Activated CD8-positive, alpha-beta T cell treated with anti-CD3 and anti-CD28 coated beads for 36 hours (primary cell): ENCODE measurements at places on chromosomes 13 and 19.

DNA sequence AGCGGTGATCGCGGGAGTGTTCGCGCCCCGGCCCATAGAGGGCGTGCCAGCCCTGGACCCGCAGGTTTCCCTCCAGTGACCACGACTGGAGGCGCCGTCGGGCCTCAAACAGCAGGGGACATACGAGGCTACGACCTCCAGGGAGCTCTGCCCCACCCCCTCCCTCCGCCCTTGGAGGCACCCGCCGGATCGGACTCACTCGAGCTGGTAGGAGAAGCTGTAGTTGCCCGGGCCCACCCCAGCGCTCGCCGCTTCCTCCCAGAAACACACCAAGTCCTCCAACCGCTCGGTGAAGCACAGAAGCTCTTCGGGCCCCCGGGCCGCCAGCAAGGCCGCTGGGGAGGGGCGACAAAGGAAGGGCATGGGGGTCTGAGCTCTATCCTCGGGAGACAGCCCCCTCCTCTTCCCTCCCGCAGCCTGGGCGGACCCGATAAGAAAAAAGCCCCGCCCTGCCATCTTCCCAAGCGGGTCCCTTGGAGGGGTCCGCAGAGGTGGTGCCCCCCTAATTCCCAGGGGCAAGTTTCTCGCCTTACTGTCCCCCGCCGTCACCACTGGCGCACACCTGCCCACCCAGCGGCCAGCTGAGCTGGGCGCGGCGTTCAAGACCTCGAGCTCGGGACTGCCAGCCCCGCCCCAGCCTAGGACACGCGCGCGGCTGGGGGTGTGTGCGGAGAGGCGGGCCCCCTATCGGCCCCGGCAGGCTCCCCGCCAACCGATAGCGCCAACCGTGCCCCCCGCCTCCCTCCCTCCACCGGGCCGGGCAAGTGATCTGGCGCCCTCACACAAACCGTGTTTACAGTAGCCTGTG, 1.0 kb downstream of the EPOR start:
- H3K27ac ChIP-seq: peak overlapping the region; percentile 67
- DNase-seq: peak; percentile 71
- H3K36me3 ChIP-seq: peaks cover 6% of the 10 kb centered on the region
- H3K4me1 ChIP-seq: peaks cover 23% of the 10 kb centered on the region

GRCh38 chr19:51681286-51681941, 11.7 kb upstream of the SPACA6 start:
- H3K4me3 ChIP-seq: no peak overlapping the region
- H3K36me3 ChIP-seq: peaks cover 1% of the 10 kb centered on the region
- peaks cover 2% of the 10 kb centered on the region for H3K27me3 ChIP-seq

GRCh38 chr13:58329746-58330145, 698.2 kb downstream of the PCDH17 start:
- DNase-seq: no peak
- H3K36me3 ChIP-seq: no peaks in the 10 kb centered on the region
- H3K4me1 ChIP-seq: no peaks in the 10 kb centered on the region
- no peak overlapping the region for H3K27ac ChIP-seq

DNA sequence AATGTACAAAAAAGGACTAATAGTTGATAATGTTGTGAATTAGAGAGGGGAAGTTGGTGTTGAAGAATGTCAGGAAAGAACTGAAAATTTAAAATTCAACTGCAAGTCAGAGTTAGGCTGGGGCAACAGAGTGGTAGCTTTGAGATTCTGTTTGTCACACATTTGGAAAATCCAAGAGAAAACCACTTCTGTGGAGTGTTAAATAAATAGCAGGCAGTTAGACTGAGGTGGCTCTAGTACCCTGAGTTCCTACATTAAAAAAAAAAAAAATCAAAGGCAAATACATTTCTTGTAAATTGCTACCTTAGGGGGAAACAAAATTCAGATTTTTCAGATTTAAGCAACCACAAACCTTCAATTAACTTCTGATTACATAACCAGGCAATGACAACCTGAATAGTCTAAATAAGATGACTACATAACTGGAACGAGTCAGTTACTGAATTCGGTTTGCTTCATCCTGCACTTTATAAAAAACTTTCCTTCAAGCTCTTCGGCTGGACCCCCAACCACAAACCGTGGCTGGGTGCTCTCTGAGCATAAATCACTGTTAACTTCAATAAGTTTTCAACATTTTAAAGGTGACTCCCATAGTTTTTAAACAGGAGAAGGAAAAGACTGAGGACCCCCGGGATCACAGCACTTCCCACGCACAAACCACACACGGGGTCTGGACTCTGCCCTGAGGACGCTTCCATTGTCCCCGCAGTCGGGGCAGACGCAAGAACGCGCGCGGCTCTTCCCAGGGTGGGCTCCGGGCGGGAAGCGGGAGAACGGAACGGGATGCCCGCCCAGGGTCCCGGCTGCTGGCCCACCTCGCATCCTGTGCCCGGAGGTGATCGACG, 725 bp downstream of the ZNF682 start:
- peaks cover 9% of the 10 kb centered on the region for H3K36me3 ChIP-seq
- peak; percentile 28 for DNase-seq

DNA sequence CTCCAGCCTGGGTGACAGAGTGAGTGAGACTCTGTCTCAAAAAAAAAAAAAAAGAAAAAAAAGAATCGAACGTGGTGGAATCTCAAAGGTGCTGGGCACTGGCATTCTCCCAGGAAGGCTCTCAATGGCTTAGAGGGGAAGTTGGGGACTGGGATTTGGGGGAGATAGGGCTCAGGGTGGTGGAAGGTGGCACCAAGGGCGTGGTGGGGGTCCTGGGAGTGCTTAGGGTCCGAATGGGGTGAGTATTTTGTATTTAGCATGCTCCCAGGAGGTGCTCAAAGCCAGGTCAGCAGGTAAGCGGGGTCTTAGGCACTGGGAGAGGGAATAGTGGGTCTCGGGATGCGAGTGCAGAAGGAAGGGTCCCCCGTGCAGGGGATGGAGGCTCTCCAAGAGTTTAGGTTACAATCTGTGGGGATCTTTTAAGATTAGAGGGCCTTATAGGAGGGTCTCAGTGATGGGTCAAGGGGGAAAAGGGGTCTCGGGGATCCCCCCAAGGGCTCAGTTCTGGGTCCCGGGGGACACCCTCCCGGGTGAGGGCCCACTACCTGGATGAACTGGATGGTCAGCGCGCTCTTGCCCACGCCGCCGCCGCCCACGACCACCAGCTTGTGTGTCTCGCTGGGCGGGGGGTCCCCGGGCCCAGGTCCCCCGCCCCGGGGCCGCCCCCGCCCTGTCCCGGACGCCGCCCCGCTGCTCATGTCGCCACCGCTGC, 386 bp downstream of the RRAS start:
- peaks cover 5% of the 10 kb centered on the region for H3K36me3 ChIP-seq
- no peak for DNase-seq
- H3K27me3 ChIP-seq: no peaks in the 10 kb centered on the region
- H3K27ac ChIP-seq: peak overlapping the region; percentile 22
- H3K4me3 ChIP-seq: peak overlapping the region; percentile 92
- peaks cover 35% of the 10 kb centered on the region for H3K4me1 ChIP-seq
